ENCODE measurements at places on chromosomes 6 and 20. TPM values are rescaled to one million over a fixed set of nuclear protein-coding genes. Genes with fewer than 3 reads are reported as not detected.

GRCh38 chr20:36712775-36713174, 33.1 kb downstream of the NDRG3 start:
- H3K4me3 ChIP-seq = no peak overlapping the region
- H3K27ac ChIP-seq = no peak overlapping the region
- no peak for DNase-seq
- H3K27me3 ChIP-seq = no peaks in the 10 kb centered on the region
- H3K36me3 ChIP-seq = no peaks in the 10 kb centered on the region
- H3K4me1 ChIP-seq = no peaks in the 10 kb centered on the region

SLC17A2 gene
- total RNA-seq = not detected

- no peak for DNase-seq
- H3K27ac ChIP-seq = no peak overlapping the region
- no peak overlapping the region for H3K4me3 ChIP-seq
- H3K36me3 ChIP-seq = no peaks in the 10 kb centered on the region
Observed at GRCh38 chr20:63451821-63452220, 20.6 kb downstream of the KCNQ2 start.

DNA sequence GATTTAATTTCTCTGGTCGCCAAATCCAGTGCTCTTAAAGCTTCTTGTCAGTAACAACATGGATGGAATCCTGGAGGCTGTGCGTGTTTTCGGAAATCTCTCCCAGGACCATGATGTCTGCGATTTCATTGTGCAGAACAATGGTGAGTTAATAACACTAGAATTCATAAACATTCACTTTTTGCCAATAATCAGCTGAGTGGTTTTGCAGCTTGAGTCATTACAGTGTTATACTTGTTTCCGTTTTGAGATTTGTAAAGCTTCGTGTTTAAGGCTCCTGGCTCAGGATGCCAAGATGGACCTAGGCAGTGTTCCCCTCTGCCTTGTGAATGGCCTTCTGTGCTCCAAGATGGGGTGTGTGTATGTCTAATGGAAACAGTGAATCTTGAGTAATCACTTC, 113.8 kb downstream of the ARMC2 start:
- no peaks in the 10 kb centered on the region for H3K4me1 ChIP-seq
- H3K27me3 ChIP-seq = no peaks in the 10 kb centered on the region
- no peak overlapping the region for H3K27ac ChIP-seq
- DNase-seq = no peak
- no peaks in the 10 kb centered on the region for H3K36me3 ChIP-seq

GRCh38 chr6:17984812-17985670, 2.4 kb downstream of the KIF13A start:
- no peaks in the 10 kb centered on the region for H3K27me3 ChIP-seq
- DNase-seq = no peak
- H3K36me3 ChIP-seq = no peaks in the 10 kb centered on the region
- peak overlapping the region; percentile 36 for H3K27ac ChIP-seq

GRCh38 chr20:37534401-37535157, 6.9 kb upstream of the BLCAP start:
- no peak for DNase-seq
- no peaks in the 10 kb centered on the region for H3K27me3 ChIP-seq
- H3K4me1 ChIP-seq = no peaks in the 10 kb centered on the region
- no peak overlapping the region for H3K4me3 ChIP-seq
- H3K36me3 ChIP-seq = no peaks in the 10 kb centered on the region

DNA sequence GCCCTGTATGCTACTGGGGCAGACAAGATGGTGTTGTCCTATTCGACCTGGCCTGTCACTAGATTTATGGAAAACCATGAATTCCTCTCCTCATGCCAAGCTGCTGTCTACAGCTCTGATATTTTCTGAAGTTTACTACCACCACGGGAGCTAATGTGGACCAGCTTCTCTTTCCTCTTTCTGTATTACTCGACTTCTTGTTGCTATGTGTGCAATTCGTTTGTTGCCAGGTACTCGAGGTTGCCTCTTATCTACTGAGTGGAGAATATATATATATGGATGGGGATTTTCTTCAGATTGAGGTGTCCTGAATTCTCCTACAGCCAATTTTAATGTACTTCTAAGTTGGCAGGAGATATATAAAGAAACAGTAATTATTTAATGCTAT, 34.7 kb downstream of the MAN1A1 start:
- H3K36me3 ChIP-seq = peaks cover 2% of the 10 kb centered on the region
- H3K4me3 ChIP-seq = no peak overlapping the region

SAMD3 gene
- not detected for total RNA-seq

CITED2 gene
- 147 TPM for total RNA-seq

GRCh38 chr6:167917551-167918154, 79.8 kb upstream of the KIF25 start:
- no peak overlapping the region for H3K4me3 ChIP-seq
- no peak overlapping the region for H3K27ac ChIP-seq
- no peak for DNase-seq
- H3K4me1 ChIP-seq = no peaks in the 10 kb centered on the region
- H3K27me3 ChIP-seq = no peaks in the 10 kb centered on the region
- H3K36me3 ChIP-seq = peaks cover 44% of the 10 kb centered on the region

L3MBTL1 gene
- 13.1 TPM for total RNA-seq

GRCh38 chr6:97207383-97207782, 75.6 kb downstream of the MMS22L start:
- H3K27ac ChIP-seq = no peak overlapping the region
- H3K4me1 ChIP-seq = no peaks in the 10 kb centered on the region
- no peak overlapping the region for H3K4me3 ChIP-seq
- DNase-seq = no peak
- H3K27me3 ChIP-seq = no peaks in the 10 kb centered on the region

- DNase-seq = no peak
- no peaks in the 10 kb centered on the region for H3K36me3 ChIP-seq
- H3K27me3 ChIP-seq = no peaks in the 10 kb centered on the region
- no peak overlapping the region for H3K27ac ChIP-seq
- H3K4me3 ChIP-seq = no peak overlapping the region
- no peaks in the 10 kb centered on the region for H3K4me1 ChIP-seq
Observed at GRCh38 chr20:2283706-2284423, 11.9 kb upstream of the TGM3 start.

DNA sequence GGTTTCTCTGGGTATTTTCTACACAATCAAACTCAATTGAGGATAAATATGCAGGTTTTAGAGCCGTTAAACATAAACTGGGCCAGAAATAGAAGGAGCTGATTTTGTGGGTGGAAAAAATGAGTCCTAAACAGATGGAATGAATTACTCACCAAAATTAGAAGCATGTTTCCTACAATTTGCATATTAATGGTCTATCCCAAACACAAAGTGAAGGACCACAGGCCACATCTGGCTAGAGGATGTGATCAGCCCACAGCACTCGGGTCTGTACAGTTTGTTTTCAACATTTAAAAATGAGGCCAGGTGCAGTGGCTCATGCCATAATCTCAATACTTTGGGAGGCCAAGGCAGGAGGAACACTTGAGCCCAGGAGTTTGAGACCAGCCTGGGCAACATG, 296.3 kb downstream of the PREX1 start:
- no peak for DNase-seq
- H3K27ac ChIP-seq = no peak overlapping the region
- no peak overlapping the region for H3K4me3 ChIP-seq
- H3K27me3 ChIP-seq = no peaks in the 10 kb centered on the region

- no peaks in the 10 kb centered on the region for H3K36me3 ChIP-seq
- H3K27ac ChIP-seq = peak overlapping the region; percentile 19
- no peaks in the 10 kb centered on the region for H3K27me3 ChIP-seq
- peak overlapping the region; percentile 68 for H3K4me3 ChIP-seq
Observed at GRCh38 chr6:144150710-144151657, 667 bp downstream of the STX11 start.

DNA sequence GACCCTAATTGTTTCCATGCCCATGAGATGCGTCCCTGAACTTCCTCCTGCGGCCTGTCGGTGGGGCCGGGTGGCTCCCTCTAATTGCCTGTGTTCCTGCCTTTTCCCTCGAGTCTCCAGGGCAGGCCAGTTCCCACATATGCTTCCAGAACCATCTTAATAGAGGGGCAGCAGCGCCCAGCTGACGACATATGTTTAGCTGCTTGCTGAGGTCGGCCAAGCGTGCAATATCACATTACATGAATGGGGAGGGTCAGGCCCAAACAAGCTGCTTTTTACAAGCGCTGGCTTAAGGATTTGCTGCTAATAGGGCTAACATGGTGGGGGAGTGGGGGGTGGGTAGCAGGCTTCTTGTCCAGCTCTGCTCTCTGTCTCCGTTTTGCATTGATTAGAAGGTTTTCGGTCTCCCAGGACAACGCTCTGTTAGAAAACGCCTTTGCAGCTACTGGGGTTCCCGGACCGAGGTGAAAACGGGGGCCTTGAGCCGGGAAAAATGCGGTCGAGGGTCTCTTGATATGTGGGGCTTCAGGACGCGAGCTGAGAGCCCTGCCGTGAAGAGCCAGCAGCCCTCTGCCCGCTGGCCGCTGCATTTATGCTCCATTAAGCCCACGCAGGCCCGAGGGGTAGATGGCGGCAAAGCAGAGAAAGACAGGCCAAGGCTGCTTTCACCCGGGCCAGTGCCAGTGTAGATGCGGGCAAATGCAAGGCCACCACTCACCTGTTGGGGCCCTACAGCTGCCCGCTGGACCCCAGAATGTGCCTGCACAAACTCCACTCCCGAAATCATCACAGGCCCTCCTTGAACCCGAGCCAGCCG, 308.5 kb downstream of the BMP7 start:
- no peak overlapping the region for H3K27ac ChIP-seq
- no peaks in the 10 kb centered on the region for H3K36me3 ChIP-seq
- no peak overlapping the region for H3K4me3 ChIP-seq
- no peak for DNase-seq

DNA sequence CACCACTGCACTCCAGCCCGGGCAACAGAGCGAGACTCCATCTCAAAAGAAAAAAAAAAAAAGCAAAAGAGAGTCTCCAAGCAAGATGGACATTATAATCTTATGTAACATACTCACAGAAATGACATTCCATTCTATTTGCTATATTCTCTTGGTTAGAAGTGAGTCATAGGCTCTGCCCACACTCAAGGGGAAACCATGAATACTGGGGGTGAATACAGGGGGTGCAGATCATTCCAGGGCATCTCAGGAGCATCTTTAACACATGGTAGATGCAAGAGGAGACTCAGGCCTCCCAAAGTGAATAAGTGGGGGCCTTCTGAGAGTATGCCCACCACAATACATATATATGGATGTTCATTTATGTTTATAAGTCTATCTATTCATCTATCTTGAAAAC, 18.3 kb upstream of the RANBP9 start:
- H3K4me1 ChIP-seq = no peaks in the 10 kb centered on the region
- H3K4me3 ChIP-seq = no peak overlapping the region
- H3K27ac ChIP-seq = no peak overlapping the region
- no peak for DNase-seq
- H3K36me3 ChIP-seq = no peaks in the 10 kb centered on the region

DNA sequence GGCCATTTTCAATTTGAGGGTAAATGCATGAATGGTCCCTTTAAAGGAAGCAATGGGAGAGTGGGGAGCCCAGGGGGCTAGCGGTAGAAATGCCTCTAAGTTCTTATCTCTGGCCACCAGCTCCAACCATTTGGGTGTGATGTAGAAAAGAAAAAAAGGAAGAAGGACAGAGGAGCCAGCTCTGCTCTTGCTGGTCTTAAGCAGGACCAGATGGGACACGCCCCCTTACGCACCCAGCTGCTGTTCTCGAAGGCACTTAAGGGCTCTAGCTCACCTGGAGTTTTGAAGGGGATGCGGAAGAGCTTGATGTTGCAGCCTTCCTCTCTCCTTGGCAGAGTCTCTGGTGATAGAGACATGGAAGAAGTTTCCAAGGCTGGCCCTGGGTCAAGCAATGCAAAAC, 59.5 kb upstream of the RNF144B start:
- no peak overlapping the region for H3K4me3 ChIP-seq
- H3K27me3 ChIP-seq = no peaks in the 10 kb centered on the region

GSTA1 gene
- total RNA-seq = 26.7 TPM

DNA sequence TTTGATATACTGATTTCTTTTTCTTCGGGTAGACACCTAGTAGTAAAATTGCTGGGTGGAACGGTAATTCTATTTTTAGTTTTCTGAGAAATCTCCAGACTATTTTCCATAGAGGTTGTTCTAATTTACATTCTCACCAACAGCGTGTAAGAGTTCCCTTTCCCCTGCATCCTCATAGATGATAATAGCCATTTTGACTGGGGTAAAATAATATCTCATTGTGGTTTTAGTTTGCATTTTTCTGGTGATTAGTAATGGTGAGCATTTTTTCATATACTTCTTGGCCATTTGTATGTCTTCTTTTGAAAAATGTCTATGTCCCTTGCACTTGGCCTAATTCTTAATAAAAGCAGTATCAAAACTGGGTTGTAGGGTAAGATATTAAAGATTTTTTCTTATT, 148.9 kb upstream of the SIM1 start:
- H3K27me3 ChIP-seq = no peaks in the 10 kb centered on the region
- H3K4me1 ChIP-seq = no peaks in the 10 kb centered on the region
- H3K4me3 ChIP-seq = no peak overlapping the region

DNA sequence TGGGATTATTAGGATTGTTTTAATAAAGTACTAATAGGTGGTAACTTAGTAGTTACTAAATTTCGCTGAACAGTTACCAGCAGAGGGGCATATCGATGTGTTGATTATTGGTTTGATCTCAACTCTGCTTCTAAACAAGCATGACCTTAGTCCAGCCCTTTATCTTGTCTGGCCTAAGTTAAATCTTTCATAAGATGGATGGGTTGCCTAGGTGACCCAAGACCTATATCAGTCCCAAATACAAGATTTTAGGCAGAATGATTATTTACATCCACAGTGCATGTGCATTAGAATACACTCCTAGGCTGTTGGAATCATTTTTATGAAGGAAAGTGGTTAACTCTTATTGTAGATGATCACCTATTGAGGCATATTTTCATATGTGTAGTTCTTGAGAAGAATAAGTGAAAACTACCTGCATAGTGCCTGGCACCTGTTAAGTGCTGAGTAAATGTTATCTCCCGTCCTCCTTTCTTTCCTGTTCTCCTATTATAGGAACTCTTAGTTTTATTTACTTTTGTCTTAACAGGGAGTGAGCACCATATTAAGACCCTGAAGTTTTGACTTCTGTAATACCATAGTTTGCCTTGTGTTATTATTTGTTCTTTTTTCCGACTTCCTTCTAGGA, 1.1 kb downstream of the HSF2 start:
- peak overlapping the region; percentile 99 for H3K4me3 ChIP-seq
- H3K4me1 ChIP-seq = no peaks in the 10 kb centered on the region
- H3K27me3 ChIP-seq = no peaks in the 10 kb centered on the region
- H3K36me3 ChIP-seq = no peaks in the 10 kb centered on the region

- DNase-seq = no peak
- no peaks in the 10 kb centered on the region for H3K36me3 ChIP-seq
- no peaks in the 10 kb centered on the region for H3K27me3 ChIP-seq
- H3K4me3 ChIP-seq = no peak overlapping the region
Observed at GRCh38 chr6:89313006-89313405, 2.1 kb downstream of the GABRR2 start.
